ENCODE measurements at places on chromosomes 2 and 18.

DNA sequence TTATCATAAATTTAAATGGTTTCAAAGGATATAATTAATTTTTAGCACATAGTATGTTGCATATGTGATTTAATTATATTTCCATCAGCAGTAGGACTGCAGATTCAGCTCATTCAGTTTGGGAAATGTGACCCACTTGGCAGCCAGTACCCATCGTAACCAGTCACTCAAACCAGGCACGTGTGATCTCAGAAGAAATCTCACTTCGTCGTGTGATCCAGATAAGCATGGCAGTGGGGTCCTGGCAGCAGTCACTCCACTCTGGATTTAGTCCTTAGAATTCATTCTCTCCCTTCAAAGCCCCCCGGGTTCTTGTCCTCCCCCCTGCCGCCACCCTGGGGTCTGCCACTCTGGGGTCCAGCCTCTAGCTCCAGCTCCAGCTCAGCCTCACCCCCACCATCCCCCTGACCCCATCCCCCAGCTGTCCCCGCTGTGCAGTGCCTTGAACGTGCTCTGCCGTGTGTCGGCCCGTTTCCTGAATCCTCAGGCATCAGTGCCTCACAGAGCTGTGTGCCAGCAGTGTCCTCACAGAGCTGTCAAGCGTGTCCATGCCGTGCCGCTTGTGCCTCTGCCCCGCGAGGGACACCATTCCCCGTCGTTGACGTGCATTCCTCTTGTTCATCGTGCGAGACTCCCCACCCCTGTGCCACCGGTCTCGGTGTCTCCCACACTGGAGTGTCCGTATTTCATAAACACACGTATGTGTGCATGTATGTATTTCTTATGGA, 34.8 kb downstream of the TRAPPC12 start:
- no peak for DNase-seq

- no peak for DNase-seq
Observed at GRCh38 chr2:229372207-229372606, 101.1 kb upstream of the PID1 start.

GRCh38 chr2:110655701-110656100, 22.2 kb downstream of the BUB1 start:
- no peak for DNase-seq

- DNase-seq: no peak
Observed at GRCh38 chr2:57990118-57990725, 56.4 kb upstream of the VRK2 start.

DNA sequence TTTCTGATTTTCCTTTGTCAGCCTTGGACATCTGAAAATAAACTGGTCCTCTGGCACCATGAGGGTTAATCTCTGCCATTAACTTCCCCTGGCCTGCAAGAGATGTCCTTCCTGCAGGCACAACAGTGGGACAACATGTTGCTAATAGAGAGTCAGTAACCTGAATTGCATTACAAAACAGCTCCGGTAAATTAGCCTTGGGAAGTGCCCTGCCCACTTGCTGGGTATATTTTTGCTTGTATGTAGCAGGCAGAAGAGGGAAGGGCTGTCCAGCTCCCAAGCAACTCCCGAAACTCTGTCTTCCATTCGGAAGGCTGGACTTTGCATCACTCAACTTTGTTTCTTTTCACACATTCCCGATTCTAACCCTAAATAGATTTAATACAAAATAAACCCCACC, 104.4 kb upstream of the ATP8B1 start:
- no peak for DNase-seq

DNA sequence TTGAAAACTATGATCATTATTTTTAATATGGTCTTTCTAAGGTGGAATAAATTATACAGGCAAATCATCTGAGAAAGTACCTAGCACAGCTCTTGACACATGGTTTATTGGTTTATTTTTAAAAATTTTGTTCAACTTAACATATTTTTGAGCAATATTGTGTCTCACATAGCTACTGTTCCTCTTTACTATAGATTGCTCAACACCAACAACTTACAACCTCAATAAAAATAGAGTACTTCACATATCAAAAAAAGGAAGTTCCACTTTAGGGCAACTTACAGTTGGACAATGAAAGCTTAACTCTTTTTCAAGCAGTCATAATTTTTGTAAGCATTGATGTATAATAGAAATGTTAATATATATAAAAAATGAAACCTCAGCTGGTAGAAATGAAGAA, 440.9 kb upstream of the UBE2E3 start:
- DNase-seq: no peak

- DNase-seq: no peak
Observed at GRCh38 chr2:86068648-86069047, 37.0 kb downstream of the POLR1A start.

GRCh38 chr2:209942936-209943605, 59.4 kb upstream of the RPE start:
- DNase-seq: no peak

DNA sequence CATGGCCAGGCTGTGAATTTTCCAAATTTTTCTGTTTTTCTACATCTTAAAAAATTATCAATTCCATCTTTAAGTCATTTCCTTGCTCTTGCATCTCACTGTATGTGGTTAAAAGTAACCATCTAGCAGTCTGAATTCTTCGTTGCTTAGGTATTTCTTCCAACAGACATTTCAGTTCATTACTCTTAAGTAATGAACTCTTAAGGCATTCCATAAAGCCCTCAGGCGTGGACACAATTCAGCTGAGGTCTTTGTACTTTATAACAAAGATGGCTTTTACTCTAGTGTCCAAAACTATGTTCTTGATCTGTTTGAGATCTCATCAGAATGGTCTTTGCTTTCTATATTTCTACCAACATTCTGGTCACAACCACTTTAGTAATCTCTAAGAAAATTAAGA, 253.9 kb upstream of the GCFC2 start:
- no peak for DNase-seq

- DNase-seq: peak; percentile 52
Observed at GRCh38 chr2:112692495-112692911, 28.3 kb upstream of the NT5DC4 start.

GRCh38 chr18:13455471-13455870, 236.9 kb downstream of the LDLRAD4 start:
- no peak for DNase-seq

GRCh38 chr2:147567136-147567535, 277.7 kb upstream of the ACVR2A start:
- no peak for DNase-seq
